ENCODE measurements at places on chromosomes 7 and 10.

GRCh38 chr7:20865684-20866083 lies 79.0 kb upstream of the SP8 start:
- no peak for DNase-seq

GRCh38 chr7:50594734-50595485 lies 29.7 kb upstream of the DDC start:
- DNase-seq, result no peak

DNA sequence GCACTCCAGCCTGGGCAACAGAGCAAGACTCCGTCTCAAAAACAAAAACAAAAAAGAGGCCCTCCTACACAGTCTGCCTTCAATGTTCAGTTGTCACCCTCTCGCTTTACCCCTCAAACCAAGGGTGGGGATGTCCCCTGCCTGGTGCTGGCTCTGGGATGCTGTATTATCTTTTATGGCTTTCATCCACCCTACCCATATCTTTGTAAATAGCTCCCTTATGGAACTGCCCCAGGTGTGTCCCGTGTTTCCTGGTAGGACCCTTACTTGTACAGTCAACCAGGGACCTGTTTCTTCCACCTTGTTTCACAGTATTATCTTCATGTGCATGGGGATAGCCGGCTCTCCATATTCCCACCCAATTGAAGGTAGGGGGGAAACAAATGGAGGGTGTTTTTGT lies 15.7 kb upstream of the LAMB1 start:
- DNase-seq, result no peak

GRCh38 chr7:151118108-151119054 lies 32.1 kb downstream of the AGAP3 start:
- DNase-seq, result no peak

GRCh38 chr10:119341459-119342301 lies 134.3 kb downstream of the GRK5 start:
- DNase-seq, result peak; percentile 52

DNA sequence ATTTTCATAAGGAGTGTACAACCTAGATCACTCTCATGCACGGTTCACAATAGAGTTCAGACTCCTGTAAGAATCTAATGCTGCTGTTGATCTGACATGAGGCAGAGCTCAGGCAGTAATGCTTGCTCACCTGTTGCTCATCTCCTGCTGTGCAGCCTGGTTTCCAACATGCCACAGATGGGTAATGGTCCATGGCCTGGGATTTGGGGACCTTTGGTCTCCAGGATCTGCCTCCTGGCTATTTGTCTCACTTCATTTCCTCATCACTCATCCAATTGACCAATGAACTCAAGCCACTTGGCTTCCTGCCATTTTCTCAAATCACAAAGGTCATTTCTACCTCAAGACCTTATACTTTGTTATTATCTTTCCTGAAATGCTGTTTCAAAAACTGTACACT lies 786.1 kb downstream of the ANKRD7 start:
- DNase-seq, result no peak

DNA sequence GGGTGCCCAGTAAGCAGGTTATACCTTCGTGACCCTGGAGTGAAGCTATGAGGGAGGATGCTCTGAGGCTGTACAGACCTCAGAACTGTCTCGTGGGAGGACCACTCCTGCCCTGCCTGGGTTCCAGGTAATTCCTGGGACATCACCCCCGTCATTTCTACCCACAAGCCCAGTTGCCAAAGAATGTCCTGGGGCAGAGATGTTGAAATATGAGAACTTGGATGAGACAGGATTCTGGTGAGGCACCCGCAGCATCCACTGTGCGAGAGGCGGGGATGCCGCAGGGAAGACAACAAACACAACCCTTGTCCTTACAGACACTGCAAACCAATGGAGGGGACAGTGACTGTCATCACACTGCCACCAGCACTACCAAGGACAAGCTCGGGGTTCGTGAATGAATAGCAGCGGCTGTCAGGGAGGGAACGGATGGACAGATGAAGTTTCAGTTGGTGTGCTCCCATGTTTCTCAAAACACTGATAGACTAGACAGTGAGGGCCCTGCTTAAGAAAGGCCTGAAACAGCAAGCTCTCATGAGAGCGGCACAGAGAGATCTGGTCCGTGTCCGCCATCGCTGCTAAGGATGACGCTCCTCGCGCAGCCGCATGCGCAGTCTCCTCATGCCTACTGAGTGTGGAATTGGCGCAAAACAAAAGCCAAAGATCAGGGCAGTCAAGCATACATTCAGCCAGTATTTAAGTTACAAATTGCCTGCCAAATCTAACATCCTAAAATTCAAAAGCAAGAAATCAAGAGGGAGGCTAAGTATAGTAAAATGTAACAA lies 82.0 kb upstream of the RHEB start:
- no peak for DNase-seq

DNA sequence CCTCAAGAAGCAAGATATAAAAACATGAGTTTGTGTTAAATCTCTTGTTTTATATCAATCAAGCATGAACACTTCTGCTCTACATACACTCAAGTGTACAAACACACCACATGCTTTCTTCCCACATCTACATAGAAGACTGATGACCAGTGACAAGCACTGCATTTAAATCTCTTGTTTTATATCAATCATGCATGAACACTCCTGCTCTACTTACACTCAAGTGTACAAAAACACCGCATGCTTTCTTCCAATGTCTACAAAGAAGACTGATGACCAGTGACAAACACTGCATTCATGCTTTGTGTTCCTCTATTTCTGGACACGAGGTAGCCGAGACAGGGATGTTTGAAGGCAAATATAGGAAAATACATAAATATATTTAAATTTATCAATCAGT lies 642.0 kb upstream of the PFKP start:
- DNase-seq, result no peak

GRCh38 chr10:118953598-118954393 lies 75.7 kb upstream of the NANOS1 start:
- DNase-seq, result no peak

GRCh38 chr7:141928146-141928844 lies 12.1 kb downstream of the OR9A4 start:
- no peak for DNase-seq

DNA sequence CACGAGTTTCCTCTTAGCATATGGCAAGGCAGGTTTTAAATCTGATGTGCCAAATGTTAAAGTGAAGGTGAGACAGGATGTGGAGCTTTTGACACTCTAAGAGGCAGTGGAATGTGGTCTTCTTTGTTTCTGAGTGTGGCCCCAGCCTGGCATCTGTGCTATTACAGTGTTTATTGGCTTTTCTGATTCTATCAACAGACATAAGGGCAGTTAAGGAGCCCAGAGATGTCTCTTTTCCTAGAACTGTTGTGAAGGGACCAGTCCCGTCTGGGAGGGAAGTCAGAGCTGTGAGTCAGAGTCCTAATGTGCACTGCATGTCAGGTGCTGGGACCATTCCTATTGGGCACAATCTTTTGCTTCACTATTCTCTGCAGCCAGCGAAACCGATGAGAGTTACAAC lies 32.5 kb downstream of the TRUB1 start:
- no peak for DNase-seq

GRCh38 chr10:69878038-69878437 lies 76.3 kb downstream of the COL13A1 start:
- DNase-seq, result no peak

DNA sequence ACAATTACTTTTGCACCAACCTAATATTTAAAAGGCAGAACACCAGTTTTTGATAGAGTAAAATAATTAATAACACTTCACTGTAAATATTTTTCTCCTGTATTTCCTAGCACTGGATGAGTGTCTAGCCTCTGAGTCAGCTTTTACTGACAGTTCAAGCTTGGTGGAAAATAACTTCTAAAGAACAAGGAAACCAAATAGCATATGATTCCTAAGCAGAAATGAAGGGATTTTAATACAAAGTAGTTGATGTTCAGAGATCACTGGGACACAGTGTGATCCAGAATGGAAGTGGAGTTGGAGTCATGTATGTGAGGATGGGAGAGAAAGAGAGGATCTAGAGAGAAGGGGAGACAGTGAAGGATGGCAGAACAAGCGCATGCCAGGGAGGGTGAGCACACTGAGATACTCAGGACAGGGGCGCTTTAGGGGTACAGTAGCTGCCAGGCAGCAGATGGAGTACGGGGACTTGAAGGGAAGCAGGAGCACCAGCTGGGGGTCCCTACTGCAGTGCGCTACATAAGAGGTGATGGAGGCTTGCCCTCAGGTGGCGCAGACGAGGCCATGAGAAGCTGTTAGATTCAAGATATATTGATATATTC lies 117.9 kb upstream of the KLF6 start:
- DNase-seq, result no peak

DNA sequence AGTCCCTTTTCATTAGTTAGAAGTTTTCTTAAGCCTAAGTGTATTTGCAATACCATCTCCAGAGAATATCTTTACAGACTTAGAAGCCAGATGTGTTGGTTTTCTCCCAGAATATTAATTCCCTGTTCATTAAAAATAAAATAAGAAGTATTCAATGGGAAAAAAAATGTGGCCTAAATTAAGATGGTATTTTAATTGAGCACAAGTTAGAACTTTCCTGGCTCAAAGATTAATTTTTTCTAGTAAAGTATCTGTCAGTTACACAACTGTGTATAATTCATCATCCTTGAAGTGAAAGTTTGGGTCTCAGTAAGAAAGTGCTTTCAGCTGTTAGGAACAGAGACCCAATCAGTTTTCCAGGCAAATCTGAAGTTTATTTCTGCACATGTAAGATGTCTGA lies 1179.5 kb upstream of the C7orf33 start:
- DNase-seq, result no peak

- DNase-seq, result no peak
Measured at GRCh38 chr7:140484479-140484878, 5.2 kb upstream of the MKRN1 start.

- no peak for DNase-seq
Measured at GRCh38 chr7:92798517-92799249, 37.7 kb downstream of the CDK6 start.

DNA sequence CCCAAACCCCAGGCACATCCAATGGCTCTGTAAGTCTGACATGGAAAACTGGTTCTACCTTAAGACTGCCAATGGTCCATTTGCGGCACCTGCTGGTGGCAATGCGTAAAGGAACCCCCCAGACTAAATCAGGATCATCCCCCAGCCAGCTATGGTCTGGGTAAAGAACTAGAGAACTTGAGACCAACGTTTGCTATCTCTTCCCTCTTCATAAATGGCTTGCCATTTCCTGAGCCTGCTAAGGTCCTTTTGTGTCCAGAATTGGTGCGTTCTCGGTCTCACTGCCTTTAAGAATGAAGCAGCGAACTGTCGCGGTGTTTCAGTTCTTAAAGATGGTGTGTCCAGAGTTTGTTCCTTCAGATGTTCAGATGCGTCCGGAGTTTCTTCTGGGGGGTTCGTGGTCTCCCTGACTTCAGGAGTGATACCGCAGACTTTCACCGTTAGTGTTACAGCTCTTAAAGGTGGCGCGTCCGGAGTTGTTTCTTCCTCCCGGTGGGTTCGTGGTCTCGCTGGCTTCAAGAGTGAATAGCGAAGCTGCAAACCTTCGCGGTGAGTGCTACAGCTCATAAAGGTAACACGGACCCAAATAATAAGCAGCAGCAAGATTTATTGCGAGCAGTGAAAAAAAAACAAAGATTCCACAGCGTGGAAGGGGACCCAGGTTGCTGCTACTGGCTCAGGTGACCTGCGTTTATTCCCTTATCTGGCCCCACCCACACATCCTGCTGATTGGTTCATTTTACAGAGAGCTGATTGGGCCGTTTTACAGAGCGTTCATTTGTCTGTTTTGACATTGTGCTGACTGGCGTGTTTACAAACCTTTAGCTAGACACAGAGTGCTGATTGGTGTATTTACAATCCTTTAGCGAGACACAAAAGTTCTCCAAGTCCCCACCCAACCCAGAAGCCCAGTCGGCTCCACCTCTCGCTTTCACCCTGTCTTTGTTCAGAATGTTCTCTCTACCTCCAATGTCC lies 95.4 kb downstream of the ELMO1 start:
- DNase-seq, result no peak

DNA sequence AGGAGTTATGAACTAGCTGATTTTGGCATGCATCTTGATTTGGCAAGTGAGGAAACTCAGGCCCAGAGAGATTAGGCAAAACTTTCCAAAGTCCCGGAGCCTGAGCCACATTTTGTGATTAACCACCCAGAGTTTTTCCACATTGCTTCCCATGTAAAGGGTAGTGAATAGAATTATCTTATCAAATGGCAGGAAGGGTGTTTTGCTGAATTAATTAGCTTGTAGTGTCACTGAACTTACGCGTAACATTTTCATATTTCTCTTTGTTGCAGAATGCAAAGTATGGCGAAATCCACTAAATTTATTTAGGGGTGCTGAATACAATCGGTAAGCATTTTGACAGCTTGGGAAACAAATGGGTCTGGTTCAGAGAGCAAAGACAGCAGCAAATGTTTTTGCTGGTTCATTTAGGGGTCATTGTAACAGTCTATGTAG lies 176.2 kb downstream of the ST7 start:
- no peak for DNase-seq

DNA sequence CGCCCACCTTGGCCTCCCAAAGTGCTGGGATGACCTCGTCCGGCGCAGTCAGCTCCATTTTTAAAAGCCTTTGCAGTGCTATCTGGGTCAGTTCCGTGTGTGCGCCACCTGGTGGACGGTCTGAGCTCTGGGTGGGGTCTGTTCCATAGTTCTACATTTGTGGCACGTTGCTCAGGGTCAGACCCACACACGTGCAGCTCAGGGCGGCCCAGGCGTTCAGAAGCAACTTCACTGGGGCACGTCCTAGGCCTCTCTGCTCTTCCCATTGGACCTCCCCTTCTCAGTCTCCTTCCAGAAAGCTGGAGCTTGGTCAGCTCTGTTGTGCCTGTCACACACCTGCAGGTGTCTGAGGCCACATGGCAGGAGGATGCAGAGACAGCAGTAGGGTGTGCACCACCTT lies 137.9 kb downstream of the DNAJB6 start:
- no peak for DNase-seq

- no peak for DNase-seq
Measured at GRCh38 chr10:29734640-29734961, 99.8 kb upstream of the SVIL start.

GRCh38 chr7:41612386-41612785 lies 90.5 kb downstream of the INHBA start:
- DNase-seq, result no peak

DNA sequence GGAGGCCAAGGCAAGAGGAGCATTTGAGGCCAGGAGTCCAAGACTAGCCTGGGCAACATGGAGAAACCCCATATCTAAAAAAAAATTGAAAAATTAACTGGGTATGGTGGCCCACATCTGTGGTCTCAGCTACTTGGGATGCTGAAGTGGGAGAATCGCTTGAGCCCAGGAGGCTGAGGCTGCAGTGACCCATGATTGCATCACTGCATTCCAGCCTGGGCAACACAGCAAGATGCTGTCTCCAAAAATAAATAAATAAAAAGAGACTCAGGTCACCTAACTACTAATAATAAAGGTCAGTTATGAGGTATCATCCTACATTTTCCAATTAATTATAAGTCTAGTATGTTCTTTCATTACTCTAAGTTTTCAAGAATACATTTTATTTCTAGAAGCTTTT lies 20.6 kb downstream of the CABCOCO1 start:
- DNase-seq, result no peak

GRCh38 chr7:4040109-4040928 lies 641.8 kb upstream of the FOXK1 start:
- DNase-seq, result no peak

Measured in RWPE1 (cell line).